Cerebellar nuclear complex (tissue), 1 donor: ENCODE measurements at places on chromosomes 2 and 18.

GRCh38 chr2:203819434-203820133 is 48.0 kb upstream of the CTLA4 start:
- no peak for DNase-seq

DNA sequence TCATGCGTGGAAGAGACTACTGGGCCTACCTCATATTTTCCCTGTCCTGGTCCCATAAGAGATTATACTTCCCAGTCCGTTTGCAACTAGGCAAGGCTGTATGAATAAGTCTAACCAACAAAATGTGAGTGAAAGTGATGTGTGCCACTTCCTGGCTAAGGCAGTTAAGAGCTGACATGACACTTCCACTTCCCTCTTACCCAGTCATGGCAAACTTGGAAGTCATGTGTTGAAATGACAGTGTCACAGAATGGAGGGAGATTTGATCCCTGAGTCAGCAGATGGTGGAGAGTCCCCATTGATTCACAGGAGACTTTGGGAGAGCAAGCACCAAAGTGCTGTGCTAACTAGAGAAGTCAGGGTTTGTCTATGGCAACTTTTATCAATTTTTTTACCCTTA is 36.4 kb downstream of the TACR1 start:
- DNase-seq, result no peak

GRCh38 chr2:177998996-177999395 is 73.6 kb downstream of the PDE11A start:
- no peak for DNase-seq

GRCh38 chr2:30776831-30777635 is 30.2 kb downstream of the CAPN13 start:
- DNase-seq, result no peak
